ENCODE measurements at places on chromosomes 2 and 18.

DNA sequence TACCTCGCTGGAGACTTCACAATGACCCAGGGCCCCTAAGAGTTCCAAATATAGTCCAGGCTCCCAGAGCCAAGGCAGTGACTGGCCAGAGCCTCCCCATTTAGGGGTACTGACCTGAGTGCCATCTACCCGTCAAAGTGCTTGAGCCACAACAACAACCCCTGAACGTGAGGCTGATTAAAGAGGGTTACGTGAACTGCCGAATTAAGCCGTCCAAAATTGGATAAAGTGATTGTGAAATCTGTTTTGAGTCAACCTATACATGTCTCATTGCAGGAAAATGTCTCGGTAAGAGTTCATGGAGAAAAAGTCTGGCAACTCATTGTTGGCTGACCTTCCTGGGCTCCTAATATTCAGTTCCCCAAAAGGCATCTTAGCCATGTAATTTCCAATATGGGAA lies 116.3 kb downstream of the TTC32 start:
- no peak for DNase-seq

DNA sequence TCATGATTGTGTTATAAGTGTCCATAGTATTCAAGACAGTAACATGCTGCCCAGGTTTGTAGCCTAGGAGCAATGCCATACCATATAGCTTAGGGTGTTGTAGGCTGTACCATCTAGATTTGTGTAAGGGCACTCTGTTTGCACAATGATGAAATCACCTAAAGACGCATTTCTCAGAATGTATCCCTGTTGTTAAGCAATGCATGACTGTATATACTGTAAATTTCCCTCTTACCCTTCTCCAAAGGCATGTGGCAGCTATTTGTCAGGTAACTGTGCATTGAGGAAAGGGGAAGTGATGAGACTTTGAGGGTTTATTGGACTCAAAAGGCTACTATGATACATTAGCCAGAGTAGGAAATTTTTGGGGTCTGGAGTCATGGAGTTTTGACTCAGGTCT lies 180.8 kb downstream of the VAPA start:
- no peak for DNase-seq

- no peak for DNase-seq
Measured at GRCh38 chr2:142878031-142878678, 691 bp downstream of the KYNU start.

- no peak for DNase-seq
Measured at GRCh38 chr2:217551252-217551899, 451.4 kb downstream of the TNS1 start.

DNA sequence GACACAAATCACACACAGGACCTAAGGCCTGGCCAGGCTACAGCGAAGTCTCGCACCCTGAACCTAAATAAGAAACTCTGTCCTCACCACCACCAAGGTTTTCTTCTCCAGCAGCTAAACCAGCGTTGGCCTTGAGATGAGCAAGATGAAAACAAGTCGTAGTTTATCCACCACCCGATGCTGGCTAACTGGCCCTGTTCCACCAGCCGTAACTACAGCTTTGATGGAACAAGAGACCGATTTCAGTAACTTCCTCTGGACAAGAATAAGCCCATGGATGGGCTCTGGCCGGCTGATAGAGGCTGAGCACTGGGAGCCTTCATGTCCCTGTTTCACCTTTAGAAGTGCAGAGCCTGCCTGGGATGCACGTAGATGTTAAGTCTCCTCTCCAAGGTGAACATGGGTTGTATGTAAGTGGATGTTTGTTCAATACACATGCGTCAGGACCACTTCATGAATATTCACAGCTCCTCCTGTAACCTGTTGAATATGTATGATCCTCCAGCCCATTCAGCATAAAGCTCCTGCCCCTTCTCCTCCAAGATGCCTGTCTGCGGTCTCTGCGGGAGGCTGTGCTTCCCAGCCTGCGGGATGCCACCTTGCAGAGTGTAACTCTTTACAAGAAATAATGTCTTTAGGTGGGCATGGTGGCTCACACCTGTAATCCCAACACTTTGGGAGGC lies 24.2 kb downstream of the ADI1 start:
- DNase-seq, result no peak

- no peak for DNase-seq
Measured at GRCh38 chr2:108958002-108958401, 31.0 kb downstream of the EDAR start.

All from left renal pelvis (tissue), 4 donors.